Thoracic aorta (tissue), 2 donors: ENCODE measurements at places on chromosomes 3 and 15.

DNA sequence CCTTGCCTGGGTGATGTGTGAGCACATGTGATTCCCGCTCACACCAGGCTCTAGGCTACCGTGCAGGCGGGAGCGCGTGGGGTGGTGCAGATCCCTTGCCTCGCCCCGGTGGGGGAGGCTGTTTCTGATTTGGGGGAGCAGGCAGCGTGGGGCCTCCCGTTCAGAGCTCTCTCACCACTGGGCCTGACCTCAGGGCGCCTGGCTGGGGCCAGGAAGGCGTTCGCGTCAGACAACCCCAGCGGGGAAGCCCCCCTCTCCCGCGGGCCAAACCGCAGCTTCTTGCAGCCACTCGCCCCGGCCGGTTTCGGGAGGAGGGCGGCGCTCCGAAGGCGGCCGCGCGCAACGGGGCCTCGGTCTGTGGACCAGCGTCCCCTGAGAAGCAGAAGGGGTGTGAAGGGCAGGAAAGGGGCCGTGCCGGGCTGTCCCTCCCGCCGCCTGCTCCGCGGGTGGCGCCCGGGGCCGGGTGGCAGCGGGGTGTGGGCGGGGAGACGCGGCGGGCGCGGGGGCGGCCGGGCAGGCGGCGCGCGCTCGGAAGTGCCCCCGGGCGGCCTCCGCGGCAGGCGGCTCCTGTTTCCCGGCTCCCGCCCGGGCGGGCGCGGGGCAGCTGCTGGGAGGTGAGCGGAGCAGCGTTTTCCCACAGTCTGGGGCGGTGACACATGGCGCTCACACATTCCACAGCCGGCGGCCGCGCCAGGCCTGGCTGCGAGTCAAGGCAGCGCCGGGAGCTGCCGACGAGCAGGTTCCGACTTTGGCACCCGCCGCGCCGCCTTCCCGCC lies 65.1 kb upstream of the HES1 start:
- peak; percentile 66 for DNase-seq

- DNase-seq: peak; percentile 66
These were observed 105.0 kb upstream of the GAP43 start for GRCh38 chr3:115518100-115518852.

- no peak for DNase-seq
These were observed 65.2 kb downstream of the RARB start for GRCh38 chr3:25493246-25493645.

DNA sequence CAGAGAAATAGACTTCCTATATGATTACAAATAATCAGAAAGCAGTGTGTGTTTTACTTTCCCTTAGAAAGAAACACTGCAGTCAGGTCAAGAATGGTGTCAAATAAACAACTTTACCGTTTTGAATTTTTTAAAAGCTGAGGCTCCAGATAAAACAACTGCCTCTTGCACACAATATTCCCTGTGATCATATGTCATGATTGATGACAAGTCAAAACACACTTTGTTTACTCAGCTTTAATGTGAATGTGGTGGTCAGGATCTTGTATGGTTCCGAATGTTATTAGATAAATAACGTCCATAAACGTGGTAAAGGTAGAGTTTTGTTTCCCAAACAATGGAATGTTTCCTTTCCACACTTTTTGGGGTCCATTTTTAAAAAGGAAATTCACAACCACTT lies 428.4 kb upstream of the MDFIC2 start:
- DNase-seq: no peak

GRCh38 chr3:74304424-74304823 lies 310.0 kb downstream of the CNTN3 start:
- no peak for DNase-seq

GRCh38 chr3:9184461-9184835 lies 65.0 kb downstream of the SRGAP3 start:
- DNase-seq: no peak

DNA sequence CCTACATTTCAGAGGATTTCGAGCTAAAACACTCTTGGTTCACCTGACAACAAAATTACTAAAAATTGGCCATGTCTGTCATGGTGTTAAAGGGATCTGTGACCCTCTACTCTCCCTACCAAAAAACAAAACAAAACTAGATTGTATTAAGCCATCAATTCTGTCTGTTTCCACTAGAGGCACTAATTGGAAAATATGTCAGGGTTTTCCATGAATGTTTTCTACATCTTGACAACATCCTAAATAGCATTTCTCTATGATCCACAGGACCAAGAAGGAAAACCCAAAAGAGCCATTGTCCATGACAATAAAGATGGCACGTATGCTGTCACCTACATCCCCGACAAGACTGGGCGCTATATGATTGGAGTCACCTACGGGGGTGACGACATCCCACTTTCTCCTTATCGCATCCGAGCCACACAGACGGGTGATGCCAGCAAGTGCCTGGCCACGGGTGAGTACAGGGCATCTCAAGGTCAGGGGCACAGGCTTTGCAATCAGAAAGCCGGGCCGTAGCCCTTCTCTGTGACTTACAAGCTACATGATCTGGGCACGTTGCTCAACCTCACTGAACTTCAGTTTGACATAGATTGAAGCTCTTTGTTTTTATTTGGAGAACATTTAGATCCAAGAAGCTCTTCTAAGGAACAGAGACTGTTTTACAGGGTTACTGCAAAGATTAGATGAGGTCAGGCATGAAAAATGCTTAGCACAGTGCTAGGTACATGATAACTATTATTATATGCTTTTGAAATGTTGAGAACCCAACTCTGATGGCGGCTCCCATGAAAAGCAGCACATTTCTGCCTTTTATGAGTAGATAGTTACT lies 74.8 kb downstream of the DNASE1L3 start:
- no peak for DNase-seq

DNA sequence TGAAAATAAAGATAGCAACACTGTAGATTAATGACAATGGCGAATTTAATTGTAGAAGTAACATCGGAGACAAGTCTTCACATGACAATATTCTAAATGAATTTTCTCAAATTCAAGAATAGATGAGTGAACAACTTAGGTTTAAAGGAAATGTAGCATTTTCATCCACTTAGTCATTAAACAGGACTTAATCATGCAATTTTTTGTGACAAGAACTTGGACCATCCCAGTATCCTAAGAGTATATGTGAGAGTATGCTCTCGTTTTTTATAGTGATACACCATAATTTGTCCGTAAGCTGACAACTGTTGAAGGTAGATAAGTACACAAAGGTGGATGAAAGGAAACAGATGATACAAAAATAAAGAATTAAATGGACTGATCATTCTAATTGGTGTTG lies 81.5 kb downstream of the DLG1 start:
- no peak for DNase-seq

GRCh38 chr3:38840987-38841386 lies 25.0 kb upstream of the SCN10A start:
- no peak for DNase-seq

DNA sequence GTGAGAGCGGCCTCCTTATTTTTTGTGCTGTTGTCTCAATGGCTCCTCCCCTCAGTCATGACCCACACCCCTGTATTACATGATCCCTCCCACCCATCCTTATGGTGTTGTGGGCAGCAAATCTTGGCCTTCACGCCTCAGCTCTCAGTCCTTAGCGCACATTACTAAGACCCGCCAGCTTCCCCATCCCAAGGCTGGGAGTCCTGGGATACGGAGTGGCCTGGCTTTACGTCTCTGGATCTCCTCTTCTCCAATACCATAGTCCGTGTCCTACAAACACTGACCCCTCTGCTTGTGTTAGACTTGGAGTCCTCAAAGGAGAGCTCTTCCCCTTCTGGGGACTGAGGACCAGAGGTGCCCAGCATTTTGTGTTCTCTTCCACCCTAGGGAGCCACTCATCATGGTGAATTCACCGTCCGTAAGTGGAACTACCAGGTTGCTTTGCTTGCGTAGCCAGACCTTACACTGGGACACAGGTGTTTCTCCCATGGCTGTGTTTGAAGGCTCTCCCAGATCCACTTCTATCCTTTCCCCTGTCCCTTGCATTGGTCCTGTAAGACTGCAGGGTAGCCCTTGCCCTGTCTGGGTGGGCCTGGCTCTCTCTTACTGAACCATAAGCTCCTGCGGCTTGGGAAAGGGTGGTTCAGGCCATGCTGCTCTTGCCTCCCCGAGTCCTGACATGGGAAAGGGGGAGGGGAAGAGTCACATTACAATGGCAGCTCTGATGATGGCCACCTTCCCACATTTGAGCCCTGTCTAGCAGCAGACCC lies 13.6 kb downstream of the GRM2 start:
- DNase-seq: no peak

DNA sequence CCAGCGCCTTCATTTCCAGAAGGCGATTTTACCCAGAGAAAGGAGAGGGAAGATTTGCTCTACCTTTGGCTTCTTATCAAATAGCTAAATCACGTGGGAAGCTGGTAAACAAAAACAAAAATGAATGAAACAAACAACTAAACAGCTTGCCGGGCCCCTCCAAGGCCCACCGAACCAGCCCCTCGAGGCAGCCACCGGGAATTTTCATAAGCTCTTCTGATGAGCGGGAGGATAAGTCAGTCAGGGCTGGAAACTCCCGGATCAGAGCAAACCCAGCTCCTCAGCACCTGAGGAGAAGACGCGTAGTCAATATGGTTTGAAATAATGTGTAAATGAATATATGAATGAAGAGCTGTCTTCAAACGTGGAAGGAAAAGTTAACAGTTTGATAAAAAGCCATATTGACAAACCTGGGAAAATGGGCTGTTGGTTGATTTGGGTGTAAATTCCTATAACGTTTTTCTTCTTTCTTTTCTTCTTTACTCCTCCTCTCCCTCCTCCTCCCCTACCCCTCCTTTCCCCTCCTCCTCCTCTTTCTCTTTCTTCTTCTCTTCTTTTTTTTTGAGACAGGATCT lies 10.7 kb downstream of the RPLP1 start:
- DNase-seq: no peak

DNA sequence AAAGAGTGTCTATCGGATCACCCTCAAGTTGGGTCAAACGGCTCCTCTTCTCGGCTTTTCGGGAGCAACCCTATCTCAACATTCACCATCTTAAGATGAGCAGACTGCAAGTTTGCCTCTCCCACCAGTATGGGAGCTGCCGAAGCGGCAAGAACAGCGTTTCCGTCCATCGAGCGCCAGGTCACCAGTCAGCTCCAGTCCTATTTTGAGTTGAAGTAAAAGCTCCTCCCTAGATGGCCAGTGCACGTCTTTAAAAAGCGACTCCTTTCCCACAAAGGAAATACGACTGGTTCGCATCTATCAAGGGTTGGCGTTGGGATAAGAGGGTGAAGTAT lies 369 bp upstream of the U2SURP start:
- no peak for DNase-seq

GRCh38 chr3:72816862-72817355 lies 31.3 kb downstream of the SHQ1 start:
- no peak for DNase-seq

GRCh38 chr3:195044411-195044810 lies 226.5 kb downstream of the XXYLT1 start:
- DNase-seq: no peak

DNA sequence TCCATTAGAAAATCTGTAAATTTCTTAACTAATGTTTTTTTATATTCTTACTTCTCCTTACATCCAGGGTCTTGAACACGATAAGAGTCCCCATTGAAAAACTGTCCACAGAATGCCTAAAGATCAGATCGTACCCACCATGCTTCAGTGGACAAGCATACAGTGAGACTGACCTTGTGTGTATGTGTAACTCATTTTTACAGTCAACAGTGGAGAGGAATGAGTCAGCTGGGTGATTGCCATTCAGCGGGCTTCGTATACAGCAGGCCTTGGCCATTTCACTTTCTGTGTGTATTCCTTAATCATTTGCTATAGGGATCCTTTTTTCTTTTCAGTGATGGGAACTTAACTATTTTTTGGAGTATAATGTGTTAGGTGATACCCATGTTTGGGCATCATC lies 10.6 kb downstream of the PARP14 start:
- no peak for DNase-seq

- DNase-seq: no peak
These were observed 23.7 kb downstream of the ARRDC4 start for GRCh38 chr15:97984157-97984556.

DNA sequence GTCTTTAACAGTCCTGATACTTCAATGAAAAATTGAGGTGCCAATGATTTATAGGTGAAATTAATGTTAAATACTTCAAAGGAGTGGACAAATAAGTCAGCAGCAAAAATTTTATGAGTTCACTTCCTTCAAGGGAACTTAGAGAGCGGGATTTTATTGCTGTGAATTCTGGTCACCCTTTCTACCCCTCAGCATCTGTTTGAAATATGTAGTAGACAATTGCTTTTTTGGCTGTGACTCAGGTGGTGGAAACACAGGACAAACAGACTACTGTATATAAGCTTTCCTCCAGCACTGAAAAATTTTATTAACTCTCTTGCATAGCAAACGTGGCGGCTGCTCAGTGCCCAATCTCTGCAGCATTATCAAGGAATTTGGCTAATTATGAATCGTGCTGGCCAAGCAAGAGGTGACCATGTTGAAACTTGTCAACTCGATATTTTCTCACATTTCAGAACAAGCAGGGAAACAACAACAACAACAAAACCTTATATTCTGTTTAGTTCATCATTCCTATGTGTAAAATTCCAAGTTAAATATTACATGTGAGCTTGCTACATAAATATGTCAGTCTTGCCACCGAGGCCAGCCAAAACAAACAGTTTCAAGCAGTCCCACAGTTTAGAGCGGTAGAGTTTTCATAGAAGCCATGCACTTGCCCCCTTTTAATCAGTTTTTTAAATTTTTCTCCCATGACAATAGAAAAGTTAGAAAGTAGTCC lies 420.2 kb downstream of the FOXP1 start:
- no peak for DNase-seq

DNA sequence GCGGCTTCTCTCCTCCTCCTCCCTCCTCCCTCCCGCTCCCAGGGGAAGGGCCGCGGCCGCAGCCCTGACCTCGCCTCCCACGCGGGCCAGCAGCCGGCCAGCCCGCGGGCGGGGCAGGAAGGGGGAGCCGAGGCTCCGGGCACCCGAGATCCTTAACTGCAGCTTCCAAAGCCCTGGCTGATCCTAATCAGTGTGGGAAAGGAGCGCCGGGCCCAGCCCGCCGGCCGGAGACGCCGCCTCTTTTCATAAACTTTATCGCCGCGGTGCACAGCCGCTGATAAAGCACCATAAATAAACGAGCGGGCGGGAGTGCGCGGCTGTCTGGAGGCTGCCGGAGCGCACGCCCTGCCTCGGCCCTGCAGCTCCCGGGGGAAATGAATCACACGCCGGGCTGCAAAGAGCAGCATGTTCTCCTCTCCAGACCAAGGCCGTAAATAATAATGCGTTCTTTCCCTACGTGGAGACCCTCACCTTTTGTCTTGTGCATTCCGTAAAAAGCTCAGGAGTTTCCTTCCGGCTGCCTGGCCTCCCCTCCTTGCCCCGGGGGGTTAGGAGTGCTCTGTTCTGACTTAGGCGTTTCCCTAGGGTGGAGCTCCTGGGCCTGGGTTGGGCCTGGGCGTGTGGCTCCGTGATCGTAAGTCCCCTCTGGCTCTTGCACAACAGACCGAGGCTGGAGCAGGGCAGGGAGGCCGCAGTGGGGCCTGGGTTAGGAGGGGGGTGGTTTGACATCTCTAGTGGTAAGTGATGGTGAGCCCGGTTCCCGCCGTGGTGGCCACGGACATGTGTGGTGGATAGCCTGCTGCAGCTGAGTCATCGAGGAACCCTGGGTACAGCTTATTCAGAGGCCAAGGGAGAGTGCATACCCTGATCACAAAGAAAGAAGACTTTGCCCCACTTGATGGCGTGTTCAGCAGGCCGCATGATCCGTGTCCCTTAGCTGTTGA lies 132.6 kb upstream of the HES1 start:
- DNase-seq: peak; percentile 80

- no peak for DNase-seq
These were observed 309.6 kb downstream of the TUSC7 start for GRCh38 chr3:117019082-117019713.

- DNase-seq: no peak
These were observed 89.5 kb downstream of the EOMES start for GRCh38 chr3:27632431-27633223.

- DNase-seq: no peak
These were observed 92.9 kb downstream of the HCN4 start for GRCh38 chr15:73275862-73276261.

GRCh38 chr3:4030624-4031023 lies 231.4 kb downstream of the LRRN1 start:
- DNase-seq: no peak
